Activated CD8-positive, alpha-beta T cell treated with anti-CD3 and anti-CD28 coated beads for 36 hours (primary cell): ENCODE measurements at places on chromosomes 13 and 19. TPM values are rescaled to one million over a fixed set of nuclear protein-coding genes. Genes with fewer than 3 reads are reported as not detected.

CLIP3 gene
- total RNA-seq = 0.74 TPM

MBD3L1 gene
- total RNA-seq = not detected

FCAR gene
- total RNA-seq = not detected

C19orf38 gene
- total RNA-seq = 1.3 TPM

CELF5 gene
- total RNA-seq = 0.56 TPM

GRCh38 chr13:104592545-104593250 lies 1526.5 kb upstream of the SLC10A2 start:
- no peak for DNase-seq
- H3K4me3 ChIP-seq = no peak overlapping the region
- no peaks in the 10 kb centered on the region for H3K4me1 ChIP-seq
- H3K27me3 ChIP-seq = no peaks in the 10 kb centered on the region
- H3K27ac ChIP-seq = no peak overlapping the region
- H3K36me3 ChIP-seq = no peaks in the 10 kb centered on the region

DNA sequence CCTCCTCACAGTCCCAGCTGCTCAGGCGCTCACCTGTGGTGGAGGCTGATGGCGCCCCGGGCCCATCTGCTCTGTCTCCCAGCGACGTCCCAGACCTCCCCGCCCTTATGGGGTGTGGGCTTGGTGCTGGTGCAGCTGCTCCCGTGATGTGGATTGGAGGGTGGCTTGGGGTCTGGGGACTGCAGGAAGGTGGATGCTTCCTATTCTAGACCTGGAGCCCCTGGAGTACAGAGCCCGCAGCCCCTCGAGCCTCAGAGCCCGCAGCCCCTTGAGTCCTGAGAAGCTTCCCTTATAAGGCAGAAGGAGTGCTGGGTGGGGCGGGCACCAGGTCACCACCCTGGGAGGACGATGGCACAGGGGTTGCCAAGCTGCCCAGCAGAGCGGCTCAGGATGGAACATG lies 31.6 kb downstream of the DOT1L start:
- no peak overlapping the region for H3K4me3 ChIP-seq
- DNase-seq = no peak
- no peaks in the 10 kb centered on the region for H3K27me3 ChIP-seq
- H3K4me1 ChIP-seq = no peaks in the 10 kb centered on the region
- no peak overlapping the region for H3K27ac ChIP-seq
- peaks cover 28% of the 10 kb centered on the region for H3K36me3 ChIP-seq

DNA sequence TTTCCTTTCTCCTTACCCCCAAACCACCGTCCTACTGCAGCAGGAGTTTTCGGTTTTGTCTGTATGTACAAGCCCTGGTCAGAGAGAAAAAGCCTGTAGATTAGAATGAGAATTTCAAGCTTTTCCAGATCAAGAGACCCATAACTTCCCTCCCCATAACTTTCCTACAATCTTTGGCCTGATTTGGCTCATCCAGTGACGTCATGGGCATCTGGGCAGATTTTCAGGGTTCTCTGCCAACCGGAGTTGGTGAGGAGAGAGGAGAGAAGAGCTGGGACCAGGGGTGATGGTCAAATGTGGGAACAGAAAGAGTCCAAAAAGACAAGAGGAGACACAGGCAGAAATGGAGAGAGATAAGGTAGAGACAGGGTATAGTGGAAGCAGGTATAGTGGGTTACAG lies 10.5 kb downstream of the IZUMO2 start:
- no peak for DNase-seq
- H3K27ac ChIP-seq = no peak overlapping the region
- H3K36me3 ChIP-seq = no peaks in the 10 kb centered on the region

- H3K4me3 ChIP-seq = no peak overlapping the region
- no peak overlapping the region for H3K27ac ChIP-seq
- no peak for DNase-seq
Measured at GRCh38 chr13:44151474-44151873, 222.2 kb upstream of the SERP2 start.

- no peaks in the 10 kb centered on the region for H3K36me3 ChIP-seq
- peaks cover 6% of the 10 kb centered on the region for H3K27me3 ChIP-seq
- H3K27ac ChIP-seq = no peak overlapping the region
Measured at GRCh38 chr13:44848920-44849676, 140.2 kb downstream of the NUFIP1 start.

DNA sequence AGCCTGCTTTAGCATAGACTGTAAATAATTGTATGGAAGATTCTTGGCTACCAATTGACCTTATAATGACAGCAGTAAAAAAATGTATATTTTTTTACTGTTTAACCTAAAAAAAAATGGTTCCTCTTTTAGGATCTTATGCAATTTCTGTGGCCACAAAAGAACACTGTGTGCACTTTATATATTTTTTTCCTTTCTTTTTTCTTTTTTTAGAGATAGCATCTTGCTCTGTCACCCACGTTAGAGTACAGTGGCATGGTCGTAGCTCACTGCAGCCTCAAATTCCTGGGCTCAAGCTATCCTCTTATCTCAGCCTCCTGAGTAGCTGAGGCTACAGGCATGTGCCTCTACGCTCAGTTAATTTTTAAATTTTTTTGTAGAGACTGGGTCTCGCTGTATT lies 6.1 kb downstream of the FLT3 start:
- no peak overlapping the region for H3K27ac ChIP-seq
- H3K36me3 ChIP-seq = no peaks in the 10 kb centered on the region
- no peak overlapping the region for H3K4me3 ChIP-seq
- H3K4me1 ChIP-seq = peaks cover under 1% of the 10 kb centered on the region

DNA sequence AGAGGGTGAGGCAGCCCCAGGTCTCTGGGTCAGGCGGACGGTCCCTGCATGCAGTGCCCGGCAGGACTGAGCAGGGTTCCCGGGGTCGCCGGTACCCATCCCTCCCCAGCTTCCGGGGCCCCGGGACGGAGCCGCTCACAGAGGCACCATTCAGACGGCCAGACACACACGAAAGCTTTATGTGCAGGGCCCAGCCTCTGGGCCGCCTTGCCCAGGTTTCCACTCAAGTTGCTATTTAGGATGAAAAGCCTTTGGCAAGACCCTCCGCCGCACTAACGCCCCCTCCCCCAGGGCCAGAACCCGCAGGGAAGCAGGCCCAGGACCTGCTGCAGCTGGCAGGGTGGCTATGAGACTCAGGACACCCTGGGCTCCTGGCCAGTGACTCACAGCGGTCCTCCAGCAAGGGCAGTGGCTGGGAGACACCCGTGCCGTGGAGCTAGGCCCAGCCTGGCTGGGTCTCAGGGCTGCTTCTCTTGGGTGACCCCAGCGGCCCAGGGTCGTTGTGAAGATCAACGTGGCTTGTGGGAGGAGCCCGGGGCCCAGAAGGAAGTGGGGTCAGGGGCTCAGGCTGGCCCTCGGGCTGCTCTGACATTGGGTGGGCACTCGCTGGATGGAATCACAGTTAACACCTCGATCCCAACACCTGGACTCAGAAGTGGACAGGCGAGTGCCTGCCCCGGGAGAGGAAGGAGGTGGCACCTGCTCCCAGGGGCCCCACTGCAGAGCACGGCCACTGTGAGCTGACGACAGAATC lies 4.8 kb downstream of the C19orf25 start:
- no peak overlapping the region for H3K4me3 ChIP-seq
- H3K27ac ChIP-seq = no peak overlapping the region
- DNase-seq = no peak
- H3K4me1 ChIP-seq = peaks cover 28% of the 10 kb centered on the region

- peaks cover 16% of the 10 kb centered on the region for H3K36me3 ChIP-seq
- peak overlapping the region; percentile 5 for H3K4me3 ChIP-seq
- peak overlapping the region; percentile 72 for H3K27ac ChIP-seq
Measured at GRCh38 chr19:15303105-15303780, 29.1 kb downstream of the BRD4 start.

- no peaks in the 10 kb centered on the region for H3K27me3 ChIP-seq
- no peak for DNase-seq
- peak overlapping the region; percentile 96 for H3K4me3 ChIP-seq
- peaks cover 15% of the 10 kb centered on the region for H3K4me1 ChIP-seq
- H3K36me3 ChIP-seq = peaks cover 8% of the 10 kb centered on the region
- peak overlapping the region; percentile 95 for H3K27ac ChIP-seq
Measured at GRCh38 chr19:5679289-5680083, 830 bp downstream of the MICOS13 start.

DNA sequence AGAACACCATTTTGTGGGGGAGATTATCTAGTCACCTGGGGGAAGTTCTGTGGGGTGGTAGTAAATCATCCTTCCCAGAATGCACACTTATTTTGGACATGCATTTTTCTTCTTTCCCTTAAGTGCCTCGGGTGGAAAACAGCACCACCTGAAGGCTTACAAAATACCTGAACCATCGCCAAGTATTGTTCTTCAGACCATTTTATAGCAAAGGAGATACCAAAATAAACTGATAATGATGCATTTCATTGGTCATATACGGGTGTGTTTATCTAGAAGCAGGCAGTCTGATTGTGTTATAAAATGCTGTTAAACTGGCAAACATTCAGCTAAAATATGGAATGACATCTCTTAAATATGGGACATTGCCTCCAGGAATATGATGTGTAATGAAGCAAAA lies 1034.7 kb downstream of the SLITRK1 start:
- H3K4me1 ChIP-seq = no peaks in the 10 kb centered on the region
- H3K36me3 ChIP-seq = no peaks in the 10 kb centered on the region
- H3K27ac ChIP-seq = no peak overlapping the region
- H3K4me3 ChIP-seq = no peak overlapping the region

GRCh38 chr19:7069904-7070226 lies 362 bp downstream of the ZNF557 start:
- H3K27me3 ChIP-seq = no peaks in the 10 kb centered on the region
- H3K36me3 ChIP-seq = peaks cover 36% of the 10 kb centered on the region
- H3K27ac ChIP-seq = peak overlapping the region; percentile 77
- peaks cover 19% of the 10 kb centered on the region for H3K4me1 ChIP-seq

DNA sequence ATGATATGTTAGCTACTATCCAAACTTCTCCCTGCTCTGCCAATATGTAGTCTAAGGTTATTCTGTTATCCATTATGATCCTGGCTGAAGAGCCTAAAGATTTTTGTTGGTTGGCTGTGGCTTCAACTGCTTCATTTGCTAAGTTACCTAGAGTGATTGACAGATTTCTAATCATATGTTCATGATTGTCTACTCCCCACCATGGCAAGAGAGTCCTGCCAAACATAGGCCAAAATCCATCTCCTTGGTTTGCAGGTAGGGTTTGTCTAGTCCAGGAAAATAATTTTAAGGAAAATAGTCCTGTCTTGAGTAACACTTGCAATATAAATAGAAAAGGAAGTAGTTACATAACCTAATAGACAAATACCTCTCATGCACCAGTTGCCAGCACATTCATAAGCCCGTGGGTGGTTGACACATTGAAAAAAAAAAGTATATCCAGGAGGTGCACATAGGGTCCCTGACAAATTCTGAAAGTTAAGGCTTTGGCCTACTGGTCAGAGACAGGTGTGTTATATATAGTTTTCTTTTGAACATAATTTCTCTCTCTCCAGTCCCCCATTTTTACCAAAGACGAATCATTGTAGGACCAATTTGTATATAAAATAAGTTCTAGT lies 5.4 kb upstream of the CBY2 start:
- H3K4me1 ChIP-seq = peaks cover 18% of the 10 kb centered on the region
- H3K27ac ChIP-seq = peak overlapping the region; percentile 0
- H3K36me3 ChIP-seq = no peaks in the 10 kb centered on the region
- no peak overlapping the region for H3K4me3 ChIP-seq
- DNase-seq = no peak

DNA sequence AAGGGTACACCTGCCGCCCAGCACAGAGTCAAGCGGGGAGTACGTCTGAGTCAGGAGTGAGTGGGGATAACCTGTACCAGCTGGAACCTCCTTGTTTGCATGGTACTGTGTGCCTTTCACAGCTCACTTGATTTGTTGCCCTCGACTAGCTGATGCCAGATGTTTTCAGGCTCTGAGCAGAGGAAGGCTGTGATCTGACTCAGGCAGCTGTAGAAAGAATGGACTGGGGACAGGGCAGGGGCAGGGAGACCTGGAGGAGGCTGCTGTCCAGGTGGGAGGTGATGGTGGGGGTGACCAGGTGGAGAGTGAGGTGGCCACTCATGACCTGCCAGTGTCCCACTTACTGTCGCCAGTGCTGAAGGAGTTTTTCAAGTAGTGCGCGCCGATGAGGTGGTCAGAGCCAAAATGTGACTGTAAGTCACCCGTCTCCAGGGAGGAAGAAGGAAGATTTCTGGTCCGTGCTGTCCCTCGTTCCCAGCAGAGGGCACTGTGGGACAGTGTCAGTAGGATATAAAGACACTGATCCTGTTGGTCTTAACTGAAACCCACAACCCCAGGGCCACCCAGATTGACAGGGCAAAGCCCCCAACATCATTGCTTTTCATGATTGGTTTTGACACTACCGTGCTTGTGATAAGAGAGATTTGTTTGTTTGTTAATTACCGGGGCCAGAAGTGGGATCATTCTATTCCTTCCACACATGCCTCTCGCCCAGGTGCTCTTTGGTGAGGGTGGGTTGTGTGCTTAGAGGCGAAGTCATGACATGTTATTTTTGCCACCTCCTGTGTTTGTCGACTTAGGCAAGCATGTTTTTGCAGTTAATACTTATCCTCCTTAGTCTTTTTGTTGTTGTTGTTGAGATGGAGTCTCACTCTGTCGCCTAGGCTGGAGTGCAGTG lies 128.4 kb downstream of the DPF1 start:
- H3K27ac ChIP-seq = no peak overlapping the region
- DNase-seq = peak; percentile 74
- H3K4me3 ChIP-seq = no peak overlapping the region
- peaks cover 17% of the 10 kb centered on the region for H3K36me3 ChIP-seq

GRCh38 chr13:23956106-23956505 lies 58.8 kb upstream of the C1QTNF9B start:
- no peak overlapping the region for H3K4me3 ChIP-seq
- H3K27ac ChIP-seq = no peak overlapping the region
- DNase-seq = peak; percentile 46
- H3K36me3 ChIP-seq = no peaks in the 10 kb centered on the region
